H1 (cell line): ENCODE measurements at places on chromosomes 5 and 9. TPM values are rescaled to one million over a fixed set of nuclear protein-coding genes. Genes with fewer than 3 reads are reported as not detected.
A peak's percentile ranks its signal among the peaks of the same experiment; 100 is the strongest.

- no peak for DNase-seq
- no peak overlapping the region for H3K27ac ChIP-seq
- no peaks in the 10 kb centered on the region for H3K4me1 ChIP-seq
- no peaks in the 10 kb centered on the region for H3K36me3 ChIP-seq
Observed at GRCh38 chr9:107239474-107239873, 43.6 kb upstream of the RAD23B start.

- no peak overlapping the region for H3K27ac ChIP-seq
- H3K4me1 ChIP-seq: no peaks in the 10 kb centered on the region
- no peaks in the 10 kb centered on the region for H3K36me3 ChIP-seq
- no peak for DNase-seq
- H3K4me3 ChIP-seq: no peak overlapping the region
- H3K27me3 ChIP-seq: no peaks in the 10 kb centered on the region
Observed at GRCh38 chr5:113806904-113807303, 293.4 kb downstream of the YTHDC2 start.

- no peaks in the 10 kb centered on the region for H3K27me3 ChIP-seq
- no peak overlapping the region for H3K4me3 ChIP-seq
- no peak for DNase-seq
- no peak overlapping the region for H3K27ac ChIP-seq
- no peaks in the 10 kb centered on the region for H3K4me1 ChIP-seq
- H3K36me3 ChIP-seq: no peaks in the 10 kb centered on the region
Observed at GRCh38 chr5:136048966-136049365, 20.2 kb downstream of the TGFBI start.

The TMEM215 gene
- total RNA-seq: 0.36 and 0.67 TPM in 2 replicates

- H3K27ac ChIP-seq: no peak overlapping the region
- no peak overlapping the region for H3K4me3 ChIP-seq
- DNase-seq: no peak
- H3K27me3 ChIP-seq: no peaks in the 10 kb centered on the region
Observed at GRCh38 chr5:133359861-133360260, 252.5 kb downstream of the FSTL4 start.

GRCh38 chr5:151257731-151258181 lies 4.8 kb downstream of the GM2A start:
- H3K27ac ChIP-seq: no peak overlapping the region
- H3K36me3 ChIP-seq: no peaks in the 10 kb centered on the region
- no peaks in the 10 kb centered on the region for H3K27me3 ChIP-seq
- peaks cover 4% of the 10 kb centered on the region; the same call in 1 of the 2 replicates for H3K4me1 ChIP-seq
- DNase-seq: no peak
- H3K4me3 ChIP-seq: no peak overlapping the region

DNA sequence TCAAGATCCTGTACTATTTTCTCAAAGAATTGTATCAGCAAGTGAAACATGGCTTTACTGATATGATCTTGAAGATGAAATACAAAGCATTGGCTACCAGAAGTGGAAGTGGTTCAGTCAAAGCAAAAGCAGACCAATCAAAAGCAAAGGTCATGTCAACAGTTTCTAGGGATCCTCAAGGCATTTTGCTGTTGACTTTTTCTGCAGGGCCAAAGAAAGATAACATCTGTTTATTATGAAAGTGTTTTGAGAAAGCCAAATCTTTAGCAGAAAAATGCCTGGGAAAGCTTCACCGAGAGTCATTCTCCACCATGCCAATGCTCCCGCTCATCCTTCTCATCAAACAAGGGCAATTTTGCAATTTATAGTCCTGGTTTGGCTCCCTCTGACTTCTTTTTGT lies 90.3 kb upstream of the ACO1 start:
- no peak for DNase-seq
- H3K36me3 ChIP-seq: no peaks in the 10 kb centered on the region
- no peaks in the 10 kb centered on the region for H3K27me3 ChIP-seq

The LCN15 gene
- 0.47 and 0.61 TPM in 2 replicates for total RNA-seq

- no peaks in the 10 kb centered on the region for H3K36me3 ChIP-seq
- DNase-seq: no peak
- peaks cover 11% of the 10 kb centered on the region; the same call in 1 of the 2 replicates for H3K4me1 ChIP-seq
- H3K27ac ChIP-seq: no peak overlapping the region
- H3K27me3 ChIP-seq: no peaks in the 10 kb centered on the region
Observed at GRCh38 chr9:75456698-75457097, 368.4 kb downstream of the OSTF1 start.

The KLF9 gene
- total RNA-seq: 0.82 and 0.98 TPM in 2 replicates

DNA sequence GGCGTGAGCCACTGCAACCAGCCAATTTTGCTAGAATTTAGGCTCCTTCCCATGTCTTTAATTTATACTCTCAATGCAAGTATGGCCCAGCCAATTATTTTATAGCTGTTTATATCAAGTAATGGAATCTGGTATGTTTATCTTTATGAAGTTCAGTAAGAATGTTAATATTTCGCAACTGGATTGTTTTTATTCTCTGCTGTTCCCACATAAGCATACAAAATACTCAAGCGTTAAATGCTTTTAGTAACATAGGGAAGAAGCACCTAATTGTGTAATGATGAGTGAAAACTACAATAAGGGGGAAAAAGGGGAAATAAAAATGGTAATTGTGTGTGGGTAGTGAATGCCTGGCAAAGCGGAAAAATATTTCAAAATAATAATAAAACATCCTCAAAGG lies 21.3 kb downstream of the PWWP2A start:
- H3K27ac ChIP-seq: no peak overlapping the region
- no peaks in the 10 kb centered on the region for H3K27me3 ChIP-seq
- DNase-seq: no peak
- H3K36me3 ChIP-seq: peaks cover 13% of the 10 kb centered on the region
- H3K4me3 ChIP-seq: no peak overlapping the region

DNA sequence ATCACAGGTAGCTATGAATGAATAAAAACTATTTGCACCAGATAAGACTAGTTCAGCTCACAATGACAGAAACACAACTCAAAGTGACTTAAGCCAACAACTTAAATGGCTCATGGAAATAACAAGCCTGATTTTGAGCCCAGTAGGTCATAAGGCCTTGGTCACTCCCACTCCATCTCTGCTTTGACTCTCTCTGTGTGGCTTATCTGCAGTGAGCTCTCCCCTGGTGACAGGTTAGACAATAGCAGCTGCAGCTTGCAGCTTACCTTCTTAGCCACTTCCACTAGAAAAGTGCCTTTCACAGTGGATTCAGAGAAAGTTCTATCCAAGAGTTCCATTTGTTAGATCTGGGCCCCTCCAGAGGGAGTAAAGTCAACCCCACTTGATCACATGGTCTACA lies 315.7 kb downstream of the RAB3C start:
- no peaks in the 10 kb centered on the region for H3K36me3 ChIP-seq
- no peak overlapping the region for H3K4me3 ChIP-seq
- H3K27ac ChIP-seq: no peak overlapping the region
- no peaks in the 10 kb centered on the region for H3K4me1 ChIP-seq

The PCDHGB4 gene
- 7.8 and 9.1 TPM in 2 replicates for total RNA-seq

DNA sequence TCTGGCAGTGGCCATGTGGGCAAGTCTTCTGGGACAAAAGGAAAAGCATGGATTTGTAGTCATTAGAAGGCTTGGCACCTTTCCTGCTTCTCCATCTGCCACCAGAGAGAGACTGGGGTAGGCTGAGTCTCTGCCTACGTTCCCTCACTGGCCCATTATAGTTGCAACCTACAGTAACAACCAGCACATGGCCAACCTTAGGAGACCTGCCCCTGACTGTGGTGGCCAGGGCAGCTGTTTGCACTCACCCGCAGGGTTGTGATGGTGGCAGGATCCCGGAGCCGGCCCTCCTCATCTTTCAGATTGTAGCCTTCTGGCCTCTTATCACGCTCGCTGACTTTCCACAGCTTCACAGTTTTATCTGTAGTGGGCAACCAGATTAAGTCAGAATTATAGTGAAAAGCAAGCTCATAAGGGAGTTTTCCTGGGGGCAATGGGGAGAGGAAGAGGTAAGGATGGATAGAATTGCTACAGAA lies 174.9 kb upstream of the GPR151 start:
- no peak overlapping the region for H3K27ac ChIP-seq
- H3K4me1 ChIP-seq: no peaks in the 10 kb centered on the region
- H3K27me3 ChIP-seq: no peaks in the 10 kb centered on the region
- no peaks in the 10 kb centered on the region for H3K36me3 ChIP-seq

The FBP2 gene
- total RNA-seq: not detected in 2 replicates

DNA sequence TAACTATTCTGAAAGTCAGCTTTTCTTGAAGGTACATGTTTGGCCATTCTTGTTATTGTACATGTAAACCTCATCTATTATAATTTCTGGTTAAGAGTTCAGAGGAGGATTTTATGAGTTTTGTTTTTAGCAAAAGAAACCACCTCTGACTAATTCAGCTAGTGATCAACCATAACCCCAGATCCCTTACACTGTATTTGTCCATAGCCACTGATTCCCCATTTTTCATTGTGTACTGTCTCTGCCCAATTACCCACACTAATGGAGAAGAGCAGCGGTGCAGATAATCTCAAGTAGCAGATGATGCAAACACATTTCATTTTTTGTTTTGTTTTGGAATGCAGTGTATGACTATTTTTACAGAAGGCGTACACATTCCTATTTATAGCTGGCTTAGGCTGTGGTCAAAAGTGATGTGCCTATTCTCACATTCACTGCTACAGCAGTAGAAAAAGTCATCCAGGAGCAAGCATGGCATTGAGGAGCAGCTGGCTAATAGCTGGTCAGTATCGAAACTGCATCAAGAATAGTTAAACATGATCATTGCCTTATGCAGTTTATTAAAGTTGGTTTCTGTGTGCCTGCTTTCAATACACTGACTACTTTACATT lies 988.3 kb downstream of the DTWD2 start:
- no peaks in the 10 kb centered on the region for H3K27me3 ChIP-seq
- H3K4me3 ChIP-seq: no peak overlapping the region
- no peaks in the 10 kb centered on the region for H3K4me1 ChIP-seq
- H3K27ac ChIP-seq: no peak overlapping the region
- no peak for DNase-seq
- H3K36me3 ChIP-seq: no peaks in the 10 kb centered on the region

The CDK5RAP2 gene
- 47.4 and 49.4 TPM in 2 replicates for total RNA-seq

The IFNB1 gene
- not detected in 2 replicates for total RNA-seq

DNA sequence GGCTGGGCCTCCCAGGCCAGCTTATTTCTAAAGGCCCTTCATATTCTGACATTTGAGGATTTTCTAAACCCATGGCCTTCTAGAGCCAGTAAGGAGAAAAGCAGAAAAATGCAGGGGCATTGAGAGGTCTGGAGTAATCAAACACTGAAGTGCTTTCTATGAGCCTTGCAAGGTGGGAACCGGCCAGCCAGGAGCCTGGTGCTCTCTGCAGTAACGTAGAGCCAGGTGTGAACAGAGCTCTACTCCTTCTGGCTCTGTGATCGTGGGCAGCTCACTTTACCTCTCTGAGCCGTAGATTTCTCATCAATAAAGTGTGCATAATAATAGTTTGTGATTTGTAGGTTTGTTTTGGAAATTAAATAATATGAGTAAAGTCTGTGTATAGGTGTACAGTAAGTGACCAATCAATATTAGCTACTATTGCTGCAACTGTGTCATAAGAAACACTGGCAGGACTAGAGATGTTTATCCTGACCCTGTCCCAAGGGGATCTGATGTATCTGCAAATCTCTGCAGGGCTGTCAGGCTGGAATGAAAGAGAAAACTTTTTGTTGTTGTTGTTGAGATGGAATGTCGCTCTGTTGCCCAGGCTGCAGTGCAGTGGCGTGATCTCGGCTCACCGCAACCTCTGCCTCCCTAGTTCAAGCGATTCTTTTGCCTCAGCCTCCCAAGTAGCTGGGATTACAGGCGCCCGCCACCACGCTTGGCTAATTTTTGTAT lies 2.7 kb downstream of the SYNPO start:
- no peak overlapping the region for H3K4me3 ChIP-seq
- H3K27ac ChIP-seq: no peak overlapping the region
- no peaks in the 10 kb centered on the region for H3K27me3 ChIP-seq
- no peaks in the 10 kb centered on the region for H3K36me3 ChIP-seq
- no peak for DNase-seq

DNA sequence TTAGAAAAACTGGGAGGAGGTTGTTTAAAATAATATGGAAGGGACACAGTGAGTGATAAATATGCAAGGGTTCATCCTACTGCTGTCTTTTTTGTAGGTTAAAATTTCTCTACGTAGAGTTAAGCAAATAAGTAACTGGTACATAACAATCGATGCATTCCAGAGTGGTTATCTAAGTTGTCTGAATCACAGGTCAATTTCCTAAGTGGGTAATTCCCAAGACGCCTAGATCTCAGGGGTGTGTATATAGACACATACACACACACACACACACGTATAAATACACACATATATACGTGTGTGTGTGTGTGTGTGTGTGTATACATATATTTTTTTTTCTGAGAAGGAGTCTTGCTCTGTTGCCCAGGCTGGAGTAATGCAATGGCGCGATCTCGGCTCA lies 22.3 kb downstream of the CAAP1 start:
- H3K36me3 ChIP-seq: peaks cover 3% of the 10 kb centered on the region; the same call in 1 of the 2 replicates
- no peaks in the 10 kb centered on the region for H3K27me3 ChIP-seq
- no peak overlapping the region for H3K27ac ChIP-seq
- no peak for DNase-seq
- H3K4me1 ChIP-seq: no peaks in the 10 kb centered on the region

DNA sequence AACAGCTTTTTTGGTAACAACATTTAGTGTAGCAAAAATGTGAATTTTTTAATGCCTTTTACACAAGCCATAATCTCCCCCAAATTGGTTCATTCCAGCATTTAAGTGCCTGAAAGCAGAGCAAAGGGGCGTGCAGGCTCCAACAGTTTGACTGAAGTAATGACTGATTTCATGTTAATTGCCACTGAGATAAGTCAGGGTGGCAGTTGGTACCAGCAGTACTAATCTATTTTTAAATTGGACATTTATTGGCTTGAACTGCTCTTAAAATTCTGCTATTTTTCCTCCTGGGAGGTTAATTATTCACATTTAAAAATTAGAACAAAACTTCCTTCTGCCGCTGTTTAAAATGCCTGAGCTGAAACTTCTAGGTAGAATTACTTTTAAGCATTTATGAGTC lies 12.4 kb downstream of the TMEM171 start:
- no peak overlapping the region for H3K4me3 ChIP-seq
- H3K27me3 ChIP-seq: no peaks in the 10 kb centered on the region
- H3K27ac ChIP-seq: no peak overlapping the region
- no peaks in the 10 kb centered on the region for H3K36me3 ChIP-seq

DNA sequence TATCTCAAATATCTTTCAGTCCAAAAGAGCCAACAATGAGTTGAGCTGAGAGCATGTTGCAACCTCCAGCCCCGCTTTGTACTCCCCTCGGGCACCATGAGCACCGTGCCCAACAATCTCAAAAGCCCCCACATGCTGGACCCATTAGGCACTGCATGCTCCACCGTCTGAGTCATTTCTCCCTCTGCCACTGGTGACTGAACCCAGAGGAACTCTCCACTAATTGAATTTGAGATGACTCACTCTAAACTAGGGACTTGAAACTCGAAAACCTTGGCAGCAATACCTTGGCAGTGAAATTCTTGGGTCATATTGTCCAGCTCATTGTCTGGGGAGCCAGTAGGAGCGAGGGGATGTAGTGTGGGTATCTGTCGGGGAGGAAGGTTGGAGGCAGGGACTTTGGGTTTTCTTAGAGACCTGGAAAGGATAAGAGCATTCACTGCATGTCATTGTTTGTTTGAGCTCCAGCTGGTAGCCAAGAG lies 49.9 kb upstream of the SLIT3 start:
- H3K4me3 ChIP-seq: no peak overlapping the region
- no peaks in the 10 kb centered on the region for H3K36me3 ChIP-seq
- H3K4me1 ChIP-seq: no peaks in the 10 kb centered on the region
- H3K27me3 ChIP-seq: no peaks in the 10 kb centered on the region
- no peak overlapping the region for H3K27ac ChIP-seq
- DNase-seq: no peak

The TMC1 gene
- 0.82 and 0.95 TPM in 2 replicates for total RNA-seq

GRCh38 chr5:98309785-98310598 lies 463.5 kb upstream of the RGMB start:
- peak; percentile 48 for DNase-seq
- no peak overlapping the region for H3K27ac ChIP-seq
- H3K4me1 ChIP-seq: peaks cover 9% of the 10 kb centered on the region
- H3K4me3 ChIP-seq: no peak overlapping the region
